ENCODE measurements at places on chromosomes 13 and 19. TPM values are rescaled to one million over a fixed set of nuclear protein-coding genes. Genes with fewer than 3 reads are reported as not detected.

Gene CD209
- polyA plus RNA-seq, result 3.1 TPM

DNA sequence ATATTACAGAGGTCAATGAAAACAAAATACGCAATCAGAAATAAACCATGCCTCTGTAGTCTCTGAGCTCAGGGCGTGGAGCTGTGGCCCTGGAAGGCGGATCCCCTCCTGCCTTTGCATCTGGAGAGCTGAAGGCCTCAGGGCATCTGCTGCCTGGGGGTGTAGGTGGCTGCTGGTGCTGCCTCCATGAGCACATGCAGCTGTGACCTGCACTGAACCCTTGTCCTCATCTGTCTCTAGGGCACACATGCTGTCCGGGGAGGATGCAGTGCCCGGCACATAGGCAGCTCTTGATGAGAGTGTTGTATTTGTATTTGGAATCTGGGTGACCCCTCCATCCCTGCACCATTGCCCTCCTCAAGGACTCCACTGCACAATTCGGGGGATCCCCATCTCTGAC is 185.7 kb downstream of the TEX29 start:
- no peak for DNase-seq

DNA sequence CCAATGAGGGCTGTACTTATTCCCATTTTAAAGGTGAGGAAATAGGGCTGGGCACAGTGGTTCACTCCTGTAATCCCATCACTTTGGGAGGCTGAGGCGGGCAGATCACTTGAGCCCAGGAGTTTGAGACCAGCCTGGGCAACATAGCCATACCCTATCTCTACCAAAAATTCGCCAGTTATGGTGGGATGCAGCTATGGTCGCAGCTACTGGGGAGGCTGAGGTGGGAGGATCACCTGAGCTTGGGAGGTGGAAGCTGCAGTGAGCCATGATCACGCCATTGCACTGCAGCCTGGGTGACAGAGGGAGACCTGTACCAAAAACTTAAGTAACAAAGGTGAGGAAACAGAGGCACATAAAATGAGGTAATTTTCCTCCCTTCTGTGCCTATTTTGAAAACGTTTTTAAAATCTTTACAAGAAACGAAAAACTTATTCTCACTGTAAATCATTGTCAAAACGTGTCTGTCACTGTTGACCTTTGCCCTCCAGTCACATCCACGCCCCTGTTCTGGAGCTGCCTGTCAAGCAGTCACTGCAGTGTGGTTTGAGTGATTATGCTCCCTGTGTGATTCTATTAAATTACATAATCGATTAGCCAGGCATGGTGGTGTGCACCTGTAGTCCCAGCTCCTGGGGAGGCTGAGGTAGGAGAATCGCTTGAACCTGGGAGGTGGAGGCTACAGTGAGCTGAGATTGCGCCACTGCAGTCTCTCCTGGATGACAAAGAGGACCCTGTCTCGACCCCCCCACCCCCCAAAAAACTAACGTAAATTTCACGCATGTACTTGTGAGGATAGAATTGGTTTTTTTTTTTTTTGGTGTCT is 12.5 kb downstream of the NOP53 start:
- DNase-seq, result no peak

DNA sequence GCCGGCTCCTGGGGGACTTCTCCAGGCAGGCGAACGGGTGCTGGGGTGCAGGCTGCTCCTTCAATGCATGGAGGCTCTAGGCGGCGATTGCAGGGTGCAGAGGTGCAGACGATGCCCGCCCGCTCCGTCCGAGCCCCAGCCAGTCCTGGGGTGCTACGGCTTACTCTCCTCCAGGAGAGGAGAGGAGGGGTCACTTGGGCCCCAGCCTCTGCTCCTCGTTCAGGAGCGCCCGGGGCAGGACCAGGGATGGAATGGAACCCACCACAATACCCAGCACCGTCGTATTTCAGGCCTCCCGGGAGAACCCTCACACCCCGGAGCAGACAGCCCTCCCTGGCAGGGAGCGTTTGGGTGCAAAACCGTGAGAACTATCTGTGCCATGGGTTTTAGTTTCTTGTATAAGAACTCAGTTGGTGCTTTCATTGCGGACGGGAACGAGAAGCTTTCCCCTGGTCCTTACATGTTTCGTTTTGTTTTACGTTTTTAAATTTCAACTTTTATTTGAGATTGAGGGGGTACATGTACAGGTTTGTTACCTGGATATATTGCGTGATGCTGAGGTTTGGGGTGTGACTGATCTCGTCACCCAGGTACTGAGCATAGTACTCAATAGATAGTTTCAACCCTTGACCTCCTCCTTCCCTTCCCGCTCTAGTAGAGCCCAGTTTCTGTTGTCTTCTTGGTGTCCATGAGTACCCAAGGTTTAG is 46.8 kb downstream of the ARHGEF18 start:
- DNase-seq, result no peak

- no peak for DNase-seq
Observed at GRCh38 chr13:111111376-111111937, 3.7 kb upstream of the ARHGEF7 start.

GRCh38 chr13:36456577-36456976 is 24.3 kb downstream of the CCNA1 start:
- no peak for DNase-seq

DNA sequence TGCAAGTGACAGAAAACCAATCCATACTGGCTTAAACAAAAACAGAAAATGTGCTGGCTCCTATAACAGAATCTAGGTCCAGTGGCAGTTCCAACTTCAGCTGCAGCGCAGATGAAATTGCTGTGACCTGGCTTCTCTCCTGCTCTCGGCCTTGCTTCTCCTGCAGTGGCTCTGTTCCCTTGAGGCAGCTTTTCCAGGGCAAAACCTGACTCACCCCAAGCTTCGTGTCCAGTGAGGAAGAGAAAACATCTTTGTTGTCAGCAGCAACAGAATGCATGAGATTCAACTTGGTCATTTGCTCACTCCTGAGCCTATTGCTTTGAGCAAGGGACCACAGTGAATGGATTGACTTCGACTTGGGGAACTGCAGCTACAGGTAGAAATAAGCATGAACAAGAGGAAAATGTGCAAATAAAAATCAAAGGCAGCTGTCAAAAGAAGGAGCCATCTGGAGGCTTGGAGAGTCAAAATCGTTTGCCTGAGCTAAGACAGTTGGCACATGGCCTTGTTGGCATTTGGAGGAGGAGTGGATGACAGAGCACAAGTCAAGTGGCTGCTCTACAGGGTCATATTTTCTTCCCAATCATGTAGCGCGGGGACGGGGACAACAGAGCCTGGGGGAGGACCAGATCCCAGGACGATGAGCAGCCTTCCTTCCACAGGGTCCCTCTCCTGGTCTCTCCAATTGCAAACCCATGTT is 523.4 kb downstream of the FGF9 start:
- DNase-seq, result no peak
